Spinal cord (tissue), 10 donors: ENCODE measurements at places on chromosomes 12 and 14. TPM values are rescaled to one million over a fixed set of nuclear protein-coding genes. Genes with fewer than 3 reads are reported as not detected.

DNA sequence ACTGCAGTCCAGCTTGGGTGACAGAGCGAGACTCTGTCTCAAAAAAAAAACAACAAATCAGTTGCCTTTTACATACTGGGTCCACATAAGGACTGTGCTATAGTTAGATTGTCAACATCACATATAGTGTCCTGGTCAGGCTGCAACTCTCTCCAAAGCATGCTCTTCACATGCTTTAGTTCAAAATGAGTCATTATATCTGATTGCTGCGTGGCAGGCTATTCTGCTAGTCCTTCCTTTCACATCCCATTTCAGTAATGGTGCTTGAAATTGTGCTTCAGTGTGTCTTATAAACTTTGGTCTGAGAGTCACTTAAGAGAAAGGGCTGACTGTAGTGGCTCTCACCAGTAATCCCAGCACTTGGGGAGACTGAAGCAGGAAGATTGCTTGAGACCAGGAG lies 6.9 kb downstream of the LETMD1 start:
- H3K4me3 ChIP-seq: no peak overlapping the region
- no peaks in the 10 kb centered on the region for H3K27me3 ChIP-seq
- no peak overlapping the region for H3K27ac ChIP-seq
- DNase-seq: no peak
- H3K4me1 ChIP-seq: no peaks in the 10 kb centered on the region
- H3K36me3 ChIP-seq: peaks cover 57% of the 10 kb centered on the region

GRCh38 chr14:100388103-100389054 lies 65.2 kb downstream of the SLC25A47 start:
- H3K4me3 ChIP-seq: no peak overlapping the region
- no peaks in the 10 kb centered on the region for H3K27me3 ChIP-seq
- peaks cover 26% of the 10 kb centered on the region for H3K4me1 ChIP-seq
- DNase-seq: no peak
- no peak overlapping the region for H3K27ac ChIP-seq
- H3K36me3 ChIP-seq: peaks cover 11% of the 10 kb centered on the region

DNA sequence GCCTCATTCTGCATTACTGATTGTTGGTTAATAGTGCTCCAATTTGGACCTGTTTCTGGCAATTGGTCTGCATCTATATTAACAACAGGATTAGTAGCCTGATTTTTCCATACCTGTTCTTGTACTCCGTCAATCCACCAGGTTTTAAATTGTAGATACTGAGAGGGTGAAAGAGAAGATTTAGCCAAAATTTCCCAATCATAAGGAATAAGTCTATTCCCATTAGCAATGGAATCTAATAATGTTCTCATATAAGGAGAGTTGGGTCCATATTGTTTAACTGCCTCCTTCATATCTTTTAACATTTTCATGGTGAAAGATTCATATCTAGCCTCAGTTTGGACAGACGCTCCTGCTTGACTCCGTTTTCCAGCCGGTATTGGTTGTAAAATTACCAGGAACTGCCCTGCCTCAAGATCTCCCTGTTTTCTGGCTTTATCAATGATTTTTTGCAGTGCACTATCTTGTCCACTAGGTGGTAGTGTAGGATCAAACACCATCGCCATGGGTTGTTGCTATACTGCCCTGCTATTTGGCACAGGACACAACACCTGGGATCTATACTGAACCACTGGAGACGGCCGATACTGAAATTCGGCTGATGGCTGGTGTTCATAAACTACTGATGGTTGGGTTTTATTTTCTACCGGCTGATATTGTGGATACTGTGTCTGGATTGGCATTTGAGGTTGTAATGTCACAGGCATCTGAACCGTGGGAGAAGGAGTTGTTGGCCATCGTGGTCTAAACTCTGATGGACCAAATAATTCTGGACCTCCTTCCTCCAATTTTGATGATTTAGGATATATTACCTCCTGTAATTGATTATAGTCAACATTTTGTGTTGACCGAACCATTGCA lies 25.2 kb downstream of the DHRS4L2 start:
- no peaks in the 10 kb centered on the region for H3K4me1 ChIP-seq
- no peaks in the 10 kb centered on the region for H3K27me3 ChIP-seq
- DNase-seq: peak; percentile 79
- H3K36me3 ChIP-seq: peaks cover 2% of the 10 kb centered on the region
- no peak overlapping the region for H3K27ac ChIP-seq

DNA sequence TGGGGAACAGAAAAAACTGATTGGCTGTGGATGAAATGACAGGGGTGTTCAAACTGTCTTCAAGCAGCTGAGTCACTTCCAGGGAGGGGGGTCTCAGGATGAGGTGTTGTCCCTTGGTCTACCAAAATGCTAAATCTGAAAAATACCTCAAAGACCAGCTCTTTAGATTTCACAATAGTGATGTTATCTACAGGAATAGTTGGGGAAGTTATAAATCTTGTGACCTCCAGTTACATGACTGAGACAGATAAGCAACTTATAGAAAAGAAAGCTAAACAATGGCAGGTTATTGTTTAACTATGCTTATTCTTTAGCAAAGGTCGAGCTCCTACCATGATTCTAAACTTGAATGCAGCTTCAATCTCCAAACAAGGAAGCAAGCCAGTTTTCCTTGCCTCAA lies 125.4 kb downstream of the SYT10 start:
- no peak overlapping the region for H3K27ac ChIP-seq
- no peak for DNase-seq
- no peak overlapping the region for H3K4me3 ChIP-seq
- no peaks in the 10 kb centered on the region for H3K4me1 ChIP-seq

DNA sequence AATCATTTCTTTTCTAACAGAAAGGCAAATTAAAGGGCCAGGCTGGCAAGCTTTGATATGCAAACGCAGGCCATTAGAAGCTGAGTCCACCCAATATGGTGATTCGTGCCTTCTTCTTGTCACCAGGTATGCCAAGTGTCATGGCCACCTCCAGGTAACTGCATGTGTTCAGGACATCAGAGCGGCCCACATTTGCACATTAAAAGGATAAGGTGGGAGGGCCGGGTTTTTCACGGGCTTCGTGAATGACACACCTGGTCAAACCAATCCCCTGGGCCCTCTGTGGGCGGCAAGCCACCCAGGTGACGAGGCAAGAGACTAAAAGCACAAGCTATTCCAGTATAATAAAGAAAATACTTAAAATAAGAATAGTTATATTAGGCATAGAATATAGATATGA lies 75.9 kb upstream of the TSPAN11 start:
- peaks cover 6% of the 10 kb centered on the region for H3K4me1 ChIP-seq
- H3K36me3 ChIP-seq: no peaks in the 10 kb centered on the region
- H3K27me3 ChIP-seq: no peaks in the 10 kb centered on the region
- DNase-seq: no peak
- H3K27ac ChIP-seq: no peak overlapping the region
- no peak overlapping the region for H3K4me3 ChIP-seq

The GSKIP gene
- total RNA-seq: 41.7 TPM
